Bone marrow (tissue), 2 donors: ENCODE measurements at places on chromosomes 3 and 15.

- no peak for DNase-seq
These were observed 1241.5 kb upstream of the GBE1 start for GRCh38 chr3:83002869-83003445.

DNA sequence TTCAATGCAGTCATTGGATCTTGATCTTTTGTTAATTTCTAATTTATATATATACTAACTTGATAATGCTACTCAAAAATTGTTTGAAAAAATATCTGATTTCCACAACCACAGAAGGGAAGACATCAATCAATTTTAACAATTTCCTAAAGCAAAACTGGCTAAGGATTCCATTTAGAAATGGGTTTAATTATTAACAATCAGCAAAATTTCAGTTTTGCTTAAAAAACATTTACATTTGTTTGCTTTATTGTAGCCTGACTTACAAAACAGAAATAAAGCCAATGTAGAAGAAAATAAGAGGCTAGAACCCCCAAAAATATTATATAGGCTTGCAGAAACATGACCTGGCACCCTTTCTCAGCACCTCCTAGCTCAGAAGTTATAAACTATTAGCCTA is 74.9 kb downstream of the LRRFIP2 start:
- DNase-seq: no peak

DNA sequence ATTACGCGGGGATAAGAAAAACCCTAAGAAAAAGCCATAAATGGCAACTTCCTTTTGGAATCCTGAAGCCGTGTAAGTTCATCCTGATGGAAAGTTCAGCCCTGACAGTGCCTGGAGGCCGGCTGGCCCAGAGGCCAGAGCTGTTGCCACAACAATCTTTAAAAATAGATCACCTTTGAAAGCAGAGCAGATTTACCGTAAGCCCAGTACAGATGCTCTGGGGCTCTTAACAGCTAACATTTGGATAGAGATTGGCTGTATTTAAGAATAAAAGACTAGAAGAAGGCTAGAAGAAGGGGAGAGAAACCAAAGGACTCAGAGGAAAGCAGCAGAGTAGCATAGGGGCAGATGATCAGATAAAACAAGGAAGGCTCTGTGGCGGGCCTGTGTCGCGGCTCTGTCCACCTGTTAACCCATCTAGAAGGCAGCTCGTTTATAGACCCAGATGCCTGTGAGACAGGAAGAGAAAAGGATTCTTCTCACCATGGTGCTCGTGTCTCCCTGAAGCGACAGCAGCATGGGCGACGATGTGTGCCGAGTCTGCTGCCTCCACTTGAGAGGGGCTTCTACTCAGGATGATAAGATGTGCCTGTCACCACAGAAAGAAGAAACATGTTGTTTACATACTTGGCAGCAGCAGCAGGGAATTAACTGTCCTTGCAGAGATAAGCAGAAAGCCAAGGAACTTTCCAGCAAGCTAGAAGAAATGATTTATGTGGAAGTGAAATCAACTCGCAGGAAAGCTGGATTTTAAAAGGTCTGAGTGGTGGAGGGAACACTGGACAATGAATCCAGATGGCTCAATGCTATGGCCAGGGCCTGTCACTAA is 69.9 kb downstream of the SYNM start:
- no peak for DNase-seq

DNA sequence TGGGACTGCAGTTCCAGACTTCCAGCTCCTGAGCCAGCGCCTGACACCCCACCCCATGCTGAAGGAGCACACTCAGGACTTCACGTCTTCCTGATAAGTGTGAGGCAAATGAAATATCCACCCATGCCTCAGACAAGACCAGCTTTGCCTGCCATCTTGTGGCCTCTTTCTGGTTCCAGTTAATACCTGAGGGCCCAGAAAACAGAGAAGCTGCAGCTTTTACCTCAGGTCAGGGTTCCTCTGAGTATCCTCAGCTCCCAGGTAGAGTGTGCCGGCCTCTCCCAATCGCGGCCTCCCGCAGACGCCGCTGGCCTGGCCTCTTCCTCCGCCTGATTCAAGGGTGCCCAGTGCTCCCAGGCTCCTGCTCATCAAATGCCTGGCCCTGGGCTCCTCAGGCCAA is 5.1 kb upstream of the KLHL6 start:
- DNase-seq: no peak

DNA sequence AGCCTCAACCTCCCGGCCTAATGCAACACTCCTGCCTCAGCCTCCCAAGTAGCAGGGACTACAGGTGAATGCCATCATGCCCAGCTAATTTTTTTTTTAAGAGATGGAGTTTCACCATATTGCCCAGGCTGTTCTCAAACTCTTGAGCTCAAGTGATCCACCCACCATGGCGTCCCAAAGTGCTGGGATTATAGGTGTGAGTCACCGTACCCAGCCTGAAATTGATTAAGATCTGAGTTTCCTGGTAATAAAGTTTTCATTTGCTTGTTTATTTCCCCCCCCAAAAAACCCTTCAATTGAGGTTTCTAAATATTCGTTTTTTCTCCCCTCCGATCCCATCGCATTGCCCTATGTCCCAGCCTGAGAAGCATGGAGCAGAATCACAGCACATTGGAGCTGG is 39.0 kb downstream of the HES1 start:
- DNase-seq: no peak

- DNase-seq: no peak
These were observed 88.5 kb downstream of the XRN1 start for GRCh38 chr3:142359367-142359766.

DNA sequence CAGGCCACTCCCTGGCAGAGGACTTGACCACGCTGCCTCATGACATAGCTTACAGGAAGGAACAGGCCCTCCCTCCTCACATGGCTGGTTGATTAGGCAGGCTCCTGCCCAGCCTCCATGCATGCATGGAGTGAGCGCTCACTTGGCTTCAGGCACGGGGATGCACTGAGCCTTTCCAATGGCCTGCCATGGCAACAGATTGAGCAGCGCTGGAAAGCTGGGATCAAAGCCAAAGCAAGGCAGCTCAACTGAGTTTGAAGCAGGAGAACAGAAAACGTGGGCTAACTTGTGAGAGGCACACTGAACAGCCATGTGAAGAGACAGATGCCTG is 5.9 kb upstream of the GRAMD2A start:
- no peak for DNase-seq
